ENCODE measurements at places on chromosomes 5 and 9.

DNA sequence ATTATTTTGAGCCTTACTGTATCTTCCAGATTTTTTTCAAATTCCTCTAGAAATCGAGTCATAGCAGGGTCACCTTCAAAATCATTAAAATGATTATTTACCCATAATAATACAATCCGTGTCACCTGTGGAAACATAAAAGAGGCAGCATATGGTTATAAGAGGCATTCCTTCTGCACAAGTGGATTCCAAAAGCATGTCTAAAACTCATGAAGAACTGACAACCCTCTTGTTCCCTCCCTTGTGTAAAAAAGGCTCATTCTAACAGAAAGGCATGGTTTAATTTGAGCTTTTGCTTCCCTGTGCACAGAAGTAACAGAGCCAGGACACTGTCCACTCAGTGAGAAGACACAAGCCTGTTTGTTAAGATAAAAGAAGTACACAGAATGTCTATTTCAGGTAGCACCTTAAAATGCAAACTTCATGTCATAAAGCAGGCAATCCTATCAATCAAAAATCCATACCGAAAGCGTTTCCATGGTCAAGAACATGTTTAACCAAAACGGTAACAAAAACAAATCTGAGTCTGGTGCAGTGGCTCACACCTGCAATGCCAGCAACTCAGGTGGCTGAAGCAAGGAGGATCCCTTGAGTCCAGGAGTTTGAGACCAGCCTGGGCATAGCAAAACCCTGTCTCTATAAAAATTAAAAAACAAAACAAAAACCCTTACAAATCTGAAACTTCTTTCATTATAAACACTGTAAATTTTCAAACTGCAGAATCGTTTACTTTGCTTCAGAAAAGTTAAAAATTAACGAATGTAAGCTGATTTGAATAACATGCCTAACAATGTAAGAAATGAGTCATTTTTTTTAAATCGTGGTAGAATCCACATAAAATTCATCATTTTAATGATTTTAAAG is 139.3 kb downstream of the RAPGEF6 start:
- no peak for DNase-seq

- DNase-seq, result no peak
Observed at GRCh38 chr5:56075361-56075760, 80.6 kb upstream of the IL6ST start.

- DNase-seq, result no peak
Observed at GRCh38 chr5:61878471-61878870, 427.5 kb upstream of the KIF2A start.

DNA sequence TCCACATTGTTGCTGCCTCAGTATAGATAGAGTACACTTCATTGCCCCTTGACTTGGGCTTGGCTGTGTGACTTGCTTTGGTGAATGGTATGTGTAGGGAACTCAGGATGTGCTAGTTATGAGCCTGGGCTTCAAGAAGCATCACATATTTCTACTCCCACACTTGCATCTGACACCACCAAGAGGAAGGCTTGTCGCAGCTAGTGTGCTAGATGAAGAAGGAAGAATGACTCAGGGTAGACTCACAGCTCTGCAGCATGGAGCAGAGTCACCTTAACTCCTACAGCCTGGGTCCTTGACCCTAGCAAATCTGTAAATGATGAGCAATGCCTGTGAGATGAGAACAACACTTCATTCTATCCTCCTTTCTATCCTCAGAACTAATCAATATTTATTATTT is 261.8 kb downstream of the ASTN2 start:
- DNase-seq, result no peak

DNA sequence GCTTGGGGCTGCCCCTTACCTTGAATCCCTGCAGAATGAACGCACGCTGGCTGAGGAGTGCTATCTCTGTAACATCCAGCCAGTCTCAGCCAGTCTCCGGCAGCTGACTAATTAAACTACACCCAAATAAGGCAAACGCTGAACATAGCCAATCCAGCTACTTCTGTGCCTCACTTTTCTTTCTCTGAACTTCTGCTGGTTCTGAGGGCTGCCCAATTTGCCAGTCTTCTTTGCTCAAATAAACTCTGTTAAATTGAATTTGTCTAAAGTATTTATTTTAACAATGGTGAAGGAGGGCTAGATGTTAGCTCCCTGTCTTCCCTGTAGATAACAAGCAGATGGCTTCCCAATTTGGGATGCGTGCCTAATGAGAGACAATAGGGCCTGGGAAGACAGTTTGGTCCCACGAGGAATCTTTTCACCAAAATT is 154.0 kb upstream of the NFIL3 start:
- no peak for DNase-seq

DNA sequence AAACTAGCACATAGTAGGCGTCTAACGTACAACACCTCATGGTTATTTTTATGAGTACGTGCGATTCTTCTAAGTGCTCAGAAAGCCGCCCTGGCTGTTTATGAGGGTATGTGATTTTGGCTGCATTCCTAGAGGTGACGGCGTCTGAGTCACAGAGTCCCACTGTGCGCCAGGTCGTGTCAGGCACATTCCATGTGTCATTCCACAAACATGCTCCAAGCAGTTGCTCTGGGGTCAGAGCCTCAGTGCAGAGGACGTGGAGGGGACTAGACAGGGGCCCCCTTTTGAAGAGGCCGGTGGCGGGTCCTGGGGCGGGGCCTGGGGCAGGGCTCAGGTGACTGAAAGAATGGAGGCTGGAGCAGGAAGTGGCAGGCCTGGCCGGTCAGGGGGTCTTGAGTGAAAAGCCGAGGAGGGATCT is 51.9 kb downstream of the NEK6 start:
- no peak for DNase-seq

- no peak for DNase-seq
Observed at GRCh38 chr9:122360891-122361290, 9.9 kb upstream of the PTGS1 start.
